ENCODE measurements at places on chromosomes 4 and X.

- no peak for DNase-seq
Observed at GRCh38 chr4:15729910-15730533, 27.2 kb downstream of the BST1 start.

GRCh38 chr4:75845992-75846391 is 56.3 kb downstream of the PPEF2 start:
- no peak for DNase-seq

- DNase-seq, result no peak
Observed at GRCh38 chr4:15598644-15599043, 56.5 kb downstream of the FBXL5 start.

DNA sequence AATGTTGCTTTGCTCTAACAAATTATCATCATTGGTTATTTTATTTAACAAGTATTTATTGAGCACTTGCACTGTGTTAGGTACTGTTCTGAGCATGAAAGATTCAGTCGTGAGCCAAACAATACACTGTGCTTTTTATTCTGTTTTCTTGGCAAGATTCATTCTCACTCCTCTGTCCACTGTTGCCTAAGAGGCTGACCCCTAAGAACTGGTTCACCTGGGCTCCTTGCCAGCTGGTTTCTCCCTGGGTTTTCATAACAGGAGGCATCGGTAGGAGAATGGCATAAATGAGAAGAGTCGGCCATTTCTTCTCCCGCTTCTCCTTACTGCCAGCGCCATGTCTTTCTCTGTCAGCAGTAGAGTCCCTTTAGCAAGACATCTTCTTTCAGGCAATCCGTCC is 243.7 kb upstream of the DIAPH2 start:
- DNase-seq, result no peak

- DNase-seq, result no peak
Observed at GRCh38 chrX:26511589-26512363, 295.8 kb downstream of the MAGEB5 start.

- no peak for DNase-seq
Observed at GRCh38 chrX:2965965-2966364, 36.8 kb upstream of the ARSD start.

GRCh38 chr4:81432825-81433224 is 38.9 kb downstream of the RASGEF1B start:
- DNase-seq, result no peak

GRCh38 chrX:28039258-28039657 is 58.0 kb upstream of the DCAF8L1 start:
- no peak for DNase-seq

- no peak for DNase-seq
Observed at GRCh38 chr4:120667102-120667501, 255.4 kb downstream of the PRDM5 start.
